ENCODE measurements at places on chromosomes 3 and 15.
A peak's percentile ranks its signal among the peaks of the same experiment; 100 is the strongest.

GRCh38 chr15:47959617-47960413 lies 161.0 kb upstream of the SLC24A5 start:
- DNase-seq = no peak

DNA sequence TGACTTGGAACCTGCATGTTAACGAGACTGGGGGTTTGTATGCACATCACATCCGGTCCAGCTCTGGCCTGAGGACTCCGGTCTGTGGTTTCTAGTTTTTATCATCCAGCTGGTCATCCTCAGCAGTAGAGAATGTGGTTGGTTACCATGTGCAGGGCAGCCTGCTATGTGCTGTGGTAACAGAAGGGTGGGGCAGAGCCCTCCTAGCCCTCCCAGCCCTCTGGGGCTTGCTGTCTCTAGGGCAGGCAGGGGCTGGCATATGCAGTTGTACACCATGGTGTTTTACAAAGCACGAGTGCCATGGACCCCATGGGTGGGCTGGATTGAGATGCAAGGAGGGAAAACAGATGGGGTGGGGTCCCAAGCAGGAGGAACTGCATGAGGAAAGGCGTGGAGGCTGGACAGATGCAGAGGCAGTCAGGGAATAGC lies 70.2 kb downstream of the APBA2 start:
- DNase-seq = no peak

- DNase-seq = no peak
Measured at GRCh38 chr3:13673207-13673606, 124.3 kb downstream of the FBLN2 start.

- no peak for DNase-seq
Measured at GRCh38 chr15:47813748-47814384, 96.6 kb downstream of the SEMA6D start.

DNA sequence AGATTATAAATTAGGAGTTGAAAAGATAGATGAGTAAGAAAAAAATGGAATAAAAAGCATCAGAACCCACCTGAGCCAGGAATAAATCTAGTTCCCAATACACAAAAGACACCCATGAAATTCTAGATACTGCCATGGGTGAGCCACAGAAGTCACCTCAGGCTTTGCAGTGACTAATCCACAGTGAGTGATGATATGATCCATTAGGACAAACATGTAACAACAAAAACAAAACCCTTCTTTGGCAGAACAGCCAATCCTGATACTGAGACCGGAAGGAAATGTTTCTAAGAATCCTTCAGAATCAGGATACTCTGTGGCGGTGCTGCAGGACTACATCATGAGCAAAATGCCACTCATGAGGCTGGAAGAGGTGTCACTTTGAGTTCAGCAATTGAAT lies 15.0 kb upstream of the MINDY4B start:
- DNase-seq = no peak

DNA sequence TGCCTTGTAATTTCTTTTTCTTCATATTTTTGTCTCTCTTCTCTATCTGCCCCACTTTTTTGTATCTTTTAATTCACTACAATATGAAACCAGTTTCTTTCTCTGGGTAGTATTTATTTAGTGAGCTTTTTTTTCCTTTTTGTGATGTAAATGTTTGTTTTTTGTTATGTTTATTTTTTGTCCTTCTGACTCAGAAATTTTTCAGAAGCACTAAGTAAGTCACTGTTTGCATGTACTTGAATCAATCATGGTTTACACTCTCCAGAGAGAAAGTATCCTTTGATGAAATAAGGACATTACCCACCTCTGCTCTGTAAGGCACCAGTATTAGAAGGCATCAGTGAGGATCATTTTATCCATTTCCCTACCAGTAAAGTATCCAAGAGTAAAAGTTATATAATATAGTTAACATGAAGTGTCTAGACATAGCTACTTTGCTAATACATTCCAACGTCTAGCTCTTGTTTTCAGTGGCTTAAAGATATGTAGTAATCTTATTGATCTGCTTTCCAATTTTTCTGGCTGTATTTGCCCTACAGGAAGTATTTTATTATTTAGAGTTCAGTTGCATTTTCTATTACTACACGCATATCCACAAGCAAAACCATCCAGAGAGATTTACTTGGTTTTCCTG lies 25.4 kb downstream of the FILIP1L start:
- DNase-seq = no peak

DNA sequence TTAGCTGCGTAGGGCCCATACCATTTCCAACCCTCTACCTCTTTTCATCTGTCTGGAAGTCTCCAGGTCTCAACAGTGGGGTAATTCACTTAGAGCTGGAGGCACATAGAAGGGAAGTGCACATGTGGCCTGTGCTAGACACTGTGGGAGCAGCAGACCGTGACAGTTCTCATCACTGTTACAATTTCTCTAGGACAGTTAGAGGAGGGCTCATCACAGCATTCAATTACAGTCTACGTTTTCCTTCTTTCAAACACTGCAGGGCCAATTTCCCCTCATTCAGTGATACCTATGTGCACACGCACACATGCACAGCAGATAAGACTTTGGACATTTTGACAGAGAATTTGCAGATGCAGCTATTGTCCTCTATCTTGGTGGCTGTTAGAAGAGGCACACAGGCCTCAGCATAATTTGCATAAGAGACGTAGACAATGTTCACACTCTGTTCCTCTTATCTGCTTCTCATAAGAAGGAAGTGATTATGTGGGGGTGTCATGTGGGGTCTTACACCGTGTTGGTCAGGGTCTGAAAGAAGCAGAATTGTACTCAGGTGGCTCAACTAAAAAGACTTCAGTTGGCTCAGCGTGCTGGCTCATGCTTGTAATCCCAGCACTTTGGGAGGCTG lies 12.6 kb upstream of the HRG start:
- no peak for DNase-seq

DNA sequence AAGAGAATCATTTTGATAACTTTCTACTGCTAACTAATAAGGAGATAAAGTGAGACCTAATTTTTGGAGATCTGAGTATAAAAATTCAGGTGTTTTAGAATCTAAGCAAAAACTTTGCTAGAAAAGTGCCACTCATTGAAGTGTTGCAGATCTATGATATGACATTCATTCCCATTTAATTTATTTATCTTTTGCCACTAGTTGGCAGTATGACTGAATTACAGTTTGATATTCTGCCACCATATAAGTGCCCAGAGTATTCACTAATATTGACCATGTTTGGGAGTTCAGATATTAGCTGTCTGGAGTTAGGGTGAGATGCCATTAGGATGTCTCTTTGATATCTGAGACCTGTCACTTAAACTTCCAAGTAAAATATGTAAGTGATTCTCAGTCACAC lies 251.3 kb upstream of the GBE1 start:
- no peak for DNase-seq

DNA sequence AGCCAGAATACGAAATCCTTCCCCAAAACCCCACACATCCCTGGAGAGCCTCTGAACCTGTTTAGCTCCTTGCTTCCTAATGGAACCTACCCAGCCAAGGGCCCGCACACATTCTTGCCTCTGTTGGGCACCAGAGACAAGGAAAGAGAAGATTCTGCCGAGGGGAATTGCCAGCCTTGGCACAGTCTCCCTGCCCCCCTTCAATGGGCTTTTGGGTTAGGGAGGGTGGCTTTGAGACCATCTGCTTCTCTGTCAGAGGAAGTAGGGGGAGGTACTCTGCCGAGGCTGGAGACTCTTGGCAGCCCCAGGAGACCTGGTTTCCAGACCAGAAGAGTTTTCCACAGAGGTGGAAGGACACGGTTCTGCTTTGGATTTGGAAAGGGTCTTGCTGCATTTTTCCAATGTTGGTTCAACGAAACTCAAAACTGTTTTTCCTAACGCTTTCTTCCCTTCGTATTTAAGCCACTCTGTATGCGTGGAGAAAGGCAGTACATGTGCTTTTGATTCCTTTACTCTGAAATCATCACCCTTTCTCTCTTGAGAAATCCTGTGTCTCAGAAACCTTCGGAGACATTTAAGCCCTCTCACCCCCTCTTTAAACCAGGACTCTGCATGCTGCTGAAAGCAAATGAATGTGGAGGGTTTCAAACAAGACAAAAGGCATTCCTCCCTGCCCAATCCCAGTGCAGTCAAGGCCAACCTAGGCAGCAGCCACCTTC lies 78.8 kb upstream of the PRR23C start:
- no peak for DNase-seq

- no peak for DNase-seq
Measured at GRCh38 chr15:70453238-70453637, 310.1 kb downstream of the UACA start.

GRCh38 chr3:16467393-16467792 lies 46.1 kb downstream of the RFTN1 start:
- DNase-seq = no peak

GRCh38 chr15:26866298-26867199 lies at the start of gene GABRA5:
Gene GABRA5 (plus strand): TSS chr15:26867062. CDS start chr15:26869249, 2,187 bp downstream.
- DNase-seq = no peak

DNA sequence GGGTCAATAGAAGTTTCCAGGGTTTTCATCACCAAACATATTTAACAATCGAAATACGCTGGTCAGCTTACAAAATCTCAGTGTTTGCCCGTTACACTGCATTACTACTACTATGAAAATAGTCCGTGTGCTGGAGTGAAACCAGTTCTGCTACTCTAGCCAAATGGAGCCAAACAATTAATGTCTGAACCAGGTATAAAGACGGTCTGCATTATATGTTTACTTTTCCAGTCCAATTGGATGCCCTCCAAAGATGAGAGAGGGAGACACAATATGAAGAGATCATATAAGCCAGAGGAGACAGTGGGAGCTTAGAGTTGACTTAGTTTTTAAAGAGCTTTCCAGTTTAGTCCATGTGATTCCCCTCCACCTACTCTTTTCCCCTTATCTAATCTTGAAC lies 6.3 kb upstream of the DUT start:
- DNase-seq = no peak

GRCh38 chr3:11096266-11097139 lies 57.8 kb upstream of the HRH1 start:
- DNase-seq = no peak

- no peak for DNase-seq
Measured at GRCh38 chr3:157452097-157452496, 15.4 kb downstream of the PTX3 start.

- DNase-seq = no peak
Measured at GRCh38 chr3:166799-167198, 29.8 kb upstream of the CHL1 start.

GRCh38 chr3:171212648-171213047 lies 186.1 kb upstream of the SLC2A2 start:
- DNase-seq = no peak

DNA sequence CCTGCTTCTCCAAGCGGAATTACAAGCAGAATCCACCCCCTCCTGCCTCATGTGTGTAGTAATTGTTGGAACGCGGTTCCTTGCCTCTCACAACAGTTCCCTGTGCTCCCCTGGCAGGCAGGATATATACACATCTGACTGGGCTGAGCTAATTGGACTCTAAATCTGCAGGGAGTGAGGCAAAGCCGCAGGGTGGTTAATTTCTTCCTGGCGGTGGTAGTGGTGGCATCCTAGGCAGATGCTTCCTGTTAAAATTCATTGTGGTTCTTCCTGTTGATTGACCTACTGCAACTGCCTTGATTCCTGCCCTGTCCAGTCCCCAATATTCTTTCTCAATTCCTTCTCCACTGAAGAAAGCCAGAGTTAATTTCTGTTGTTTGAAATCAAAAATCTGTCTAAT lies 202.9 kb upstream of the PROK2 start:
- DNase-seq = no peak

GRCh38 chr3:3509665-3510064 lies 289.6 kb upstream of the LRRN1 start:
- DNase-seq = no peak

DNA sequence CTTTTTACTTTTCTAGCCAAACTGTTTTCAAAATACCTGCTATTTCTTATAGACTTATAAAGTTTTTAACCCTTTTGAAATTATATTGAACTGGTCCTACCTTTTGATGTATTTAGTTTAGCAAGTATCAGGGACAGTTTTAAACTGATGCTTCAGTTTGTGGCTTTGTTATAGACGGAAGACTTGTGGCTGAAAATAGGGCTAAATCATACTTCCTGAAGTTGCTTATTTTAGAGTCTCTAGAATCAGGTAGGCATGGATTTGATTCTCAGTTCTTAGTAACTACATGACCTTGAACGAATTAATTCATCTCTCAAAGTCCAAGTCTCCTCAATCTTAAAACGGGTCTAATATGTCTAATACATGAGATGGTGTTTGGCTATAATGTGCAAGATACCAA lies 322.8 kb downstream of the RAP2B start:
- DNase-seq = no peak

- peak; percentile 89 for DNase-seq
Measured at GRCh38 chr3:138781012-138781470, 53.7 kb downstream of the PIK3CB start.

- DNase-seq = no peak
Measured at GRCh38 chr3:147799601-147800000, 390.4 kb downstream of the ZIC1 start.

- DNase-seq = no peak
Measured at GRCh38 chr15:67812241-67812644, 13.1 kb upstream of the SKOR1 start.
